ENCODE measurements at places on chromosomes 5 and 9.
A peak's percentile ranks its signal among the peaks of the same experiment; 100 is the strongest.

DNA sequence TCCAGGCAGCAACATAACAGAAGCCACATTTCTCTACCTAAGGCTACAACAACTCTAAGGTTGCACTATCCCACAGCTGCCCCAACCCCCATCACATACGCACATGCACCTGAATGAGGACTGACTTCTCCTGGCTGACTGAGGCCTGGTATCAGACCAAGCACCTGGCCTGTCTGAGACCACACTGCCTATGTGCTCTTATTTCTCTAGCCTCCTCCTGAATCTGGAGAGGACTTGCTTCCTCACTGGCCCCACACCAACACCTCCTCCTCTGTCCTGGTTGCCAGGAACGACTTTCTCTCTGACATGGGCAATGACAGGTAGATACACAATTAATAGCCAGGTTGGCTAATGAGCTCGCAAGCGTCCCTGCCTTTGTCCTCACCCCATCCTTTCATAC is 14.9 kb upstream of the VDAC1 start:
- DNase-seq, result no peak

- no peak for DNase-seq
These were observed 35.5 kb upstream of the CREBRF start for GRCh38 chr5:173020643-173021042.

- DNase-seq, result peak; percentile 16
These were observed 150.4 kb downstream of the C5orf15 start for GRCh38 chr5:133818031-133818431.

DNA sequence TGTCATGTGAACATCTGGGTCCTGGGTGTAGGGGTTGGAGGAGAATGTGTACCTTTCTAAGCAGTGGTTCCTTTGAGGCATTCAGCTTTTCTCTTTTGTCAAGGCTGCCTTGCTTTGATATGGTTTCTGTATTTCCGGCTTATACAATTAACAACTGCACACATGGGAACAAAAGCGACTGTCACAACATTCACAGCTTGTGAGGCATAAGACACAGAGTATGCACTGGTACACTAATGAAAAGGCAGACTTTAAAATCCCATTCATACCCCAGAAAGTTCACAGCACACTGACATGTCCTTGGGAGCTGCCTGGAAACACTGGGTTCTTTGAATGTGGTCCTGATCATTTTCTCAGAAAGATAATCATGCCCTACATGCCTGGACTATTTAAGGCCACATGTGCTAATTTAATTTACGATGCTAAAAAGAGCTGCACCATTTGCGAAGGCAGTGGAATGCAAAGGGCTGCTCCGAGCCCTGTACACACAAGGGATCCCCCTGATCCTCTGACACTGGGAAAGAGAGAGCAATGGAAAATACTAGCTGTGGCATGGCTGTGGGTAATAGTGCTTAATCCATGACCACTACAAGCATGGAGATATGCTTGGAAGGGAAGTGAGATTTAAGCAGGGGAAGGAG is 131.8 kb downstream of the EFNA5 start:
- DNase-seq, result no peak

GRCh38 chr5:180873615-180874520 is 12.8 kb upstream of the ZFP62 start:
- DNase-seq, result peak; percentile 56

DNA sequence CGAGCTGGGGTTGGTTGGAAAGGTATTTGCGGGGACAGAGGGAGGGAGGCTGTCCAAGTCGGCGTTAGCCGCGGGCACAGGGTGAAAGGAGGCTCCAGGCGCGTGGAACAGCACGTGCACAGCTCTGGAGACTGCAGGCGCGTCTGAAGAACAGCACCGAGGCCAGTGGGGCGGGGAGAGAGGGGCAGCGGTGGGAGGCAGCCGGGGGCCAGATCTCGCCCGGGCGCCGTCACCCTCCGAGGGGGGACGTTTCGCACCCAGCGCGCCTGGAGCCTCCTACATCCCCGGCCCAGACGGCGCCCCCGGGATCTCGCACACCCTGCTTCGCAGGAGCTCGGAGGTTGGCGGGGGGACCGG is 79.6 kb downstream of the NTNG2 start:
- DNase-seq, result no peak

DNA sequence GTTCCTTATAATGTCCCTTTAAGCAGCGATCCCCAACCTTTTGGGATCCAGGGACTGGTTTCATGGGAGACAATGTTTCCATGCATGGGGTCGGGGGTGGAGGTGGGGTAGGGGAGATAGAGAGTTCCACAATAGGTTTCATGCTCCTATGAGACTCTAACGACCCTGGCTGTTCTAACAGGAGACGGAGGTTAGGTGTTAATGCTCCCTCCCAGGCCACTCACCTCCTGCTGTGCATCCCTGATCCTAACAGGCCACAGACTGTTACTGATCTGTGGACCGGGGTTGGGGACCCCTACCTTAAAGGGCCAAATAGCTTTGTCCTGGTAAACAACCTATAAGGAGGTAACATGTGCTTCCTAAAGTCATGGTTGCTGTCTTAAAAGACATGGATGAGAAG is 602.5 kb upstream of the RGMB start:
- no peak for DNase-seq

GRCh38 chr5:111116550-111116949 is 24.4 kb downstream of the WDR36 start:
- DNase-seq, result no peak

- DNase-seq, result no peak
These were observed 5.8 kb upstream of the RAB14 start for GRCh38 chr9:121207371-121207940.

DNA sequence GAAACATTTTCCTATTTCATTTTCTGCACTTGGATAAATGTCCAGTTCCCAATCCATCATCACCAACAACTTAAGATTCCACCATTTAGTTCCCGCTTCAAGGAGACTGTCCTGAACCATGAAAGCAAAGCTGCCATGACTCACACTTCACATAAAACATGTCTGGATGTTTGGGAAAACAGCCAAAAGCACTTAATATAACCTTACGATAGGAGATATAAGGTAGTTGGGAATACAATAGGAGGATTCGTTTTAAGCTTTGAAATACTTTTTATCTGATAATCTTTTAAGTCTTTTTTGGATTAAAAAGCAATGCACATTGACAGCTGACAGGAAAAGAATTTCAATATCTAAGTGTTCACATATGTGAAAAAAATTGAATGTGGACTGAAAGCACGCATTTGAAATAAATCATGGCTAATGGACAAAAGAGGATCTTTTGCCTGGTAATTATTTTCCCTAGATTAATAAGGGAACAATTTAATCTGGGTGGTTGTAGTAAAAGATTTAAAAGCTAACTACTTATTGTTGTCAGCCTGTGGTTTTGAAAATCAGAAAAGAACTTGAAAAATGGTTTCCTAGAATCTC is 17.3 kb upstream of the TGFBI start:
- peak; percentile 89 for DNase-seq

DNA sequence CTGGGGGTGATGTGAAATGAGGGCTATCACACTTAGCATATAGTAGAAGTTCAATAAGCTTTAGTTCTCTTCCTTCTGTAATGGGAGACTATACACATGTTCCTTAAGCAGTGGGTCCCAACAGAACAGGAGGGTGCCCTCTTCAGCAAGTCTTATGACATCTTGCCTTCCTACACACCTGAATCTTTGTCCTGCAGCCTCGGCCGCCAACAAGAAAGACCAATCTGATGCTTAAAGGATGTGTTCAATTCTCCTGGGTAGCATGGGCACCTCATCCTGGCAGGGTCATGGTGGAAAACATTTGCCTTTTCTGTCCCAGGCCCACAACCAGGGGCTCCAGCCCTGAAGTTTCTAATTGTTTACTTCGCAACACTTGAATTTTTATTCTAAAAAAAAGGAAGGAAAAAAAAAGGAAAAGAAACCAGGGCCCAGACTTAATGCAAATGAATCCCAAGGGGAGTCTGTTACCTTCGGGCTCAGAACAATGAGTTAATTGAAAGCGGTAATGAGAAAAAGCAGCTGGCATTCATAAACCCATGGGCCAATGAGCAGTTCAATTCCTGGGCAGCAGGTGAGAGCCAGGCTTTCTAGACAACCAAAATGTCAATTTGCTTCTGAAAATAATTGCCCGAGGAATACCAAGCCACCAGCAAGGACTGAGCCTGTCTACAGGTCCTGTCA is 26.2 kb upstream of the SMAD5 start:
- DNase-seq, result no peak

DNA sequence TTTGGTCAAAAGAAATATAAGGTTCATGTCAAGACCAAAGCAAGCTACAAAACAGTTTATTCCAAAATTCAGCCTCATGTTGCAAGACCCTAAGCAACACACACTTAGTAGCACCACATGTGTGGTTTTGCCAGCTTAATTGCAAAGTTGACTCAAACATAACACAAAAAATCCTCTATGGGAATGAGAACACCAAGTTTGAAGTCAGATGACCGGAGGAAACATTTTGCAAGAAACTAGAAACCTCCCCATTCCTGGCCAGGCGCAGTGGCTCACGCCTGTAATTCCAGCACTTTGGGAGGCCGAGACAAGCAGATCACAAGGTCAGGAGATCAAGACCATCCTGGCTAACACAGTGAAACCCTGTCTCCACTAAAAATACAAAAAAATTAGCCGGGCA is 261.8 kb downstream of the EBF1 start:
- no peak for DNase-seq

DNA sequence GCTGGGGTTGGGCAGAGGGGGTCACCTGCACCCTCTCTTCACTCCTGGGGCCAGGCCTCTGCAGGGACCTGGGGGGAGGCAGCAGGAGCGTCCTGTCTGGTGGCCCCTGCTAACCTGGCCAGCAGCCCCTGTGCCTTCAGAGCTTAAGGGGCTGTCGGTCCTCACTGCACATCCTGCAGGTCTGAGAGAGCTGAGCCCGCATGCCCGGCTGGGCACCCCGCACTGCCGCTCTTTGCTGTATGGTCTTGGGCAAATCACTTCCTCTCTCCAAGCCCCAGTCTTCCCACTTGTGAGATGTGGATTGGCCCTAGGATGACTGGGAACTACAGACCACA is 7.9 kb downstream of the FLT4 start:
- DNase-seq, result no peak

DNA sequence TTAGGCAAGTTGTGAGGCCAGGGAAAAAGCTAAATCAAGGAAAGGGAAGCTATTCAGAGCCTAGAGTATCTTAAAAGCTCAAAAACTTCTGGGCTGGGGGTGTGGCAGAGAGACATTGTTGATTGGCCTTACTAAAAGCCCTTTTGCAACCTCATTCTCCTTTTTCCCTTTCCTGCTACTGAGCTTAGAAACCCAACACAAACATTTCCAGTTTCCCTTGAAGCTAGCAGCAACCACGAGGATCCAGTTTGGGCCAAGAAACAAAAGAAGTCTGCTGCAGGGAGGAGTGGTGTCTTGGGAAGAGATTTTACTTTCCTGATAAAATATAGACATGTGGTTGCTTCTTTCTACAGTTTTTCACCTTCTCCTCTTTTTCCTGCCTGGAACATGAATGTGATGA is 135.5 kb upstream of the KLF9 start:
- no peak for DNase-seq

DNA sequence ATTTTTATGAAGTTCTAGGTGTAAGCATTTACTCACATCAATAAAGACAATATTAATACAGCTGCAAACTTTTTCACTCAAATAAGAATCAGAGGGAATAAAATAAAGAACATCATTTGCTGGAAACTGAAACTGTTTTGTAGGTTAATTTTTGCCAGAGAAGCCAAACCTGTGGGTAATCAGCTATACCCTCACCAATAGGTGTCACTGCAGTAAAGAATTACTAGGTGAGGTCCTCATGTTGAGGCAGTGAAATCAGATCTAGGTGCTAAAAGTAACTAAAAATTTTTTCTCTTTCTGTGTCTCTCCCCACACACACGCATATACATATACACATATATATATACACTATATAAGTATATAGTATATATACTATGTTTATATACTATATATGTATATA is 1016.3 kb upstream of the SEMA6A start:
- peak; percentile 46 for DNase-seq

DNA sequence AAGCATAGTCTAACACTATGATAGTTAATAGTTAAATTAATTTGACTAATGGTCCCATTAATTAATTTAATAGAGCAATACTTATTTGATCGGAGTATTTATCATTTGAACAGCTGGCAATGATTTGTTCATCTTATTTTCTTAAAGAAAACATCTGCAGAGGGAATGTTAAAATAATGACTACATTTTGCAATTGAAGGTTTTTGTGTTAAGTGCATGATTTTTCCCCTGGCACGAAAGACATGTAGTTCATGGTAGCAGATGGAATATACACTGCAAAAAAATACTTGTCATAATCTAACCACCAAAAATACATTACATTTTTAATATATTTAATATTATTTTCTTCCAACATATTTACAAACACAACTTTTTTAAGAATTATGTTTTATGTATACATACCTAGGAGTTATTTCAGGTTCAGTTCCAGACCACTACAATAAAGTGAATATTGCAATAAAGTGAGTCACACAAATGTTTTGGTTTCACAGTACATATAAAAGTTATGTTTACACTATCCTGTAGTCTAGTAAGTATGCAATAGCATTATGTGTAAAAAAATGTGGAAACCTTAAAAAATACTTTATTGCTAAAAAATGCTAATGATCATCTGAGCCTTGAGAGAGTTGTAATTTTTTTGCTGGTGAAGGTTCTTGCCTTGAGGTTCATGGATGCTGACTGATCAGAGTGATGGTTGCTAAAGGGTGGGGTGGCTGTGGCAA is 292.6 kb upstream of the DAB2 start:
- DNase-seq, result peak; percentile 67

- no peak for DNase-seq
These were observed 66.9 kb upstream of the FNIP1 start for GRCh38 chr5:131863700-131864099.

- no peak for DNase-seq
These were observed 601 bp upstream of the FAF2 start for GRCh38 chr5:176447591-176447977.

DNA sequence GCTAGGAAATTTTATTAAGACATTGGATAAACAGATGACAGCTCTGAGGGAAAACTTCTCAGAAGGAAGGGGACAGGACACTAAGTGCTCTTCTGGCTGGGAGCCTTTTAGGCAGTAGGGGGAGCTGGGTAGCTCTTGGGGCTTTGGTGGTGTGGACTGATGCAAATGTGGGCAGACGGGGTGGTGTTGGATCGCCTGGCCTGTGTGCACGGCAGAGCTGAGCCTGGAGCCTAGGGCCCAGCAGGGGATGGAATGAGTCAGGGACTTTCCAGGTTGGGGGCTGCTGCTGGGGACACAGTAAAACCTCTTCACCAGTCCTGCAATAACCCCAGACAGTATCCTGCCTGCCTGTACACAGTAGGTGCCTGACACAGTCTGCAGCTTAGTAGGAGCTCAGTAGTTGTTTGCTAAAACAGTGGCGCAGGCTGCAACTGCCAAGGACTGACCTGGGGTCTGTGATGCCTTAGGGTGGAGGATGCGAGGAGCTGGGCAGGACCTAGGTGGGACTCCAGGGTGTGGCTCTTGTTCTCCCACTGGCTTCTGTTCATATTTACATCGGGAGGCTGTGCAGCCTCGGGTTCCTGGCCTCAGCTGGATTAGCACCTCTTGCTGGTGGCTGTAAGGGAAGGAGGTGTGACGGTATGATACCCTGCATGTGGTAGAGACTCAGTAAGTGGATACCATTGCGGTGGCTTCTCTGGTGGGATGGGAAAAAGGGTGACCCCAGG is 83.8 kb downstream of the DAB2IP start:
- peak; percentile 89 for DNase-seq

- no peak for DNase-seq
These were observed 2.3 kb downstream of the STKLD1 start for GRCh38 chr9:133378408-133378962.

All from EH (cell line).